ENCODE measurements at places on chromosomes 12 and 14.

DNA sequence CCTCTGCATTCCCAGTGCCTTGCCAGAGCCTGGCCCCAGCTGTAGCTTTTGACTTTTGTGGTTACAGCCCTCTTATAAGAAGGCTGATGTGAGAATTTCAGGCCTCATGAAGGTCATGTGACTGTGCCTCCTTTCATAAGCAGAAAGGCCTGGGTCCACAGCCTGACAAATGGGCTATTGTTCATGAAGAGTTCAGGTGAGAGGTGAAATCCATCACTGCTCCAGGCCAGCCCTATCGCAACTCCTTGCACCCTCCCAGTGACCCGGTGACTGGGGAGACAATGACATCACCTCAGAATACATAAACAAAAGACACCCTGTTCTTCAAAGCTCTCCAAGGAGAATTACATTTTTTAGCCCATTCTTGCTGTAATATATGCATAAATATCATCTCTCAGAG lies 321.5 kb downstream of the PCNX1 start:
- no peak for DNase-seq

GRCh38 chr12:52307836-52308805 lies 13.1 kb downstream of the KRT83 start:
- no peak for DNase-seq

- no peak for DNase-seq
Measured at GRCh38 chr14:52950898-52951680, at the start of gene FERMT2. Gene FERMT2, minus strand, starts transcription at chr14:52951050. Its CDS starts 482 bp downstream, at chr14:52950568.

GRCh38 chr14:100334904-100335303 lies 11.8 kb downstream of the SLC25A47 start:
- DNase-seq, result no peak

- no peak for DNase-seq
Measured at GRCh38 chr12:86174188-86174587, 82.0 kb downstream of the MGAT4C start.

- no peak for DNase-seq
Measured at GRCh38 chr12:28443337-28443736, 253.1 kb downstream of the CCDC91 start.

- no peak for DNase-seq
Measured at GRCh38 chr14:88452231-88452630, 66.8 kb downstream of the SPATA7 start.

DNA sequence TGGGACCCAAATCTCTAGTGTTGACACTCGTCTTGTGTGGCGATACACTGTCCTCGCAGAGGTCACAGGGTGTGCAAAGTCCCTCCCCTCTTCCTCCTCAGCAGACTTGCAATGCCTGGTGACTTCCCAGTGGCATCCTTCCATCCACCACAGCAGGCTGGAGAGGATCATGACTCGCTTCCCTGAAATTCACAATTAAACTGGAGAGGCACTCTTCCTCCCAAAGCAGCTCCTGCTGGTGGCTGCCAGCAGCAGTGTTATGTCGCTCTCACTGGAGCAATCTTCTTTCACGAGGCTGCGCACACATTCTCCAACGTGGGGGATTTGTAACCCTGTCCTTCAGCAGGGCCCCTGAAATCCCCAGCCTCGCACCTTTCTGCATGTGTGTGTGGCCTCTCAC lies 145.2 kb upstream of the TMCC3 start:
- DNase-seq, result no peak

DNA sequence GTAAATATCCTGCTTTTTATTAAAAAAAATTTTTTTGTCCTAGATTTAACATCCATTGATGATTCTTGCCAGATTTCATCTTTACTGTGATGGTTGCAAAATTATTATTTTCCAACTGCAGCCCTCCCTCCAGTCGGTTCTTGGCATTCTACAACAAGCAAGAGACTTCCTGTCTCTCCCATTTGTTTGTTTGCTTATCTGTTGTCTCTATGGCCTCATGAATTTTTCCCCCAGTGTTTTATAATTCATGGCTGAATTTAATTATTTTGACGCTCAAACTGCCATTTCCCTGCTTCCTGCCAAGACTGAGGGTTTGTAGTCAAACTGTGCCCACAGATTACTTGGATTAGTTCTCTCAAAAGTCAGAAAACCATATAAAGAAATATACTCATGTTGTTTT lies 25.9 kb downstream of the CGRRF1 start:
- no peak for DNase-seq

- no peak for DNase-seq
Measured at GRCh38 chr12:19946550-19946949, 421.8 kb upstream of the PDE3A start.

DNA sequence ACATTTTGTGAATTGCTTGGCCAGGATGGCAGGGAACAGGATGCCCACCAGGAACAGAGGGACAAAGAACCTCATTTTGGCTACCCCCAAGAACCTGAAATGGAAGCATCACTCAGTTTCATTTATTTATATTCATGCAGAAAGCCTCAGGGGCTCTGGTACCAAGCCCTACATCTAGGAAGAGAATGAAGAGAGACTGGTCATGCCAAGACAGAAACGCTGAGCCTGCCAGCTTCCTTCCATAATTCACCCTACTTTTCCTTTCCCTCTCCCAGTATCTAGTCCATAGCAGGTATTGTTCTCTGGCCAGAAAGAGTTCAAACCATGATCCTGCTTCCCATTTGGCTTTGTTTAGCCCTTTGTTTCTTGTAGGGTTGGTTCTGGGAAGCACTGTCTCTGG lies at the start of gene LALBA:
Gene LALBA (minus strand): TSS at position 101 of the 400 bp plus-strand sequence. CDS start 26 bp downstream, at position 75.
- no peak for DNase-seq

- DNase-seq, result no peak
Measured at GRCh38 chr14:79608446-79608845, 602.9 kb downstream of the DIO2 start.

GRCh38 chr14:64193821-64194220 lies 100.3 kb downstream of the ESR2 start:
- DNase-seq, result no peak

- no peak for DNase-seq
Measured at GRCh38 chr12:113302886-113303640, 31.8 kb downstream of the SLC8B1 start.

DNA sequence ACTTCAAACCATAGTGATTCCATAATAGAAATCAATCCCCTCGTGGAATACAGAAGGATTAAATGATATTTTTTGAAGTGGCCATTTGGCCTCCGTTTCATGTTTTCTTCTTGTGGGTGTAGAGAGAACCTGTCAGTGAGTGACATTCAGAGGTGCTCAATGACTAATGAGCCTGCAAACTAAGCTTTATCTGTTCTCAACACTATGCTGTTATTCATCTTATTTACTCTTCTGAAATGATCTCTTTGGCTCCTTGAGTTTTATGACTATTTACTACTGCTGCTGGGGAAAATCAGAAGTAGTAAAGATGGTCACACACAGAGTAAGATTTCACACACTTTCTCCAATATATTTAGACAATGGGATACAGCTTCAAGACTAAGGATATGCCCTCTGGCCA lies 30.4 kb downstream of the ATP2B1 start:
- DNase-seq, result no peak

DNA sequence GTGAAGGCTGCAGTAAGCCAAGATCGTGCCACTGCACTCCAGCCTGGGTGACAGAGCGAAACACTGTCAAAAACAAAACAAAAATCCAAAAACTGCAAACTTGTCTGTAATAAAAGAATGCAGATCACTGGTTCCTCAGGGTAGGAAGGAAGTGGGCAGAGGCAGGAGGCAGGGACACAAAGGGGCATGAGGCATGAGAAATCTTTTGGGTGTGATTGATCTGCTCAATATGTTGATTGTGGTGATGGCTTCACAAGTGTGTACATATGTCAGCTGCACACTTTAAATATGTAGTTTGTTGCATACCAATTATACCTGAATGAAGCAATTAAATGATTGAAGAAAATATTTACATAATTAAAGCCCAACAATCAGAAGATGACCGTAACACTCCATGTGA lies 117.6 kb downstream of the CMAS start:
- no peak for DNase-seq

GRCh38 chr12:115835445-115835844 lies 442.0 kb downstream of the MED13L start:
- DNase-seq, result no peak

DNA sequence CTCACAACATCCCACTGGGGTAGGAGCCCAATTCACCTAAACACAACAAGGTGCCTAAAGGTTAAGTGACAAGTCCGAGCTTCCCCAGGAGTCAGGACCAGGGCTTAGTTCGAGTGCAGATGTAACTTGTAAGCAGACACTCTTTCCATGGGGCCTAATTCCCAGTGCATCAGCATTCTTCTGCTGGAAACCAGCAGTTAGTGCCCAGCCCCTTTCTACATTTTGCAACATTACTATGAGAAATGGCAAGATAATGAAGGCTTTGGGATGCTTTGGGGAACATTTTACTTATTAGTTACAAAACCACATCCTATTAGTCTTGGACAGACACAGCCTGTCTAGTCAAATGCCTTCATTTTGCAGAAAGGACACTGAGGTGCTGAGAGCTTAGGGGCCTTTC lies 179.8 kb downstream of the CALM1 start:
- no peak for DNase-seq

Data from stimulated activated CD4-positive, alpha-beta T cell treated with anti-CD3 and anti-CD28 coated beads, Interleukin-1b, Interleukin-23, amount 100 ng/mL, for 1 hour (primary cell).